ENCODE measurements at places on chromosomes 6 and 20.
A peak's percentile ranks its signal among the peaks of the same experiment; 100 is the strongest.

DNA sequence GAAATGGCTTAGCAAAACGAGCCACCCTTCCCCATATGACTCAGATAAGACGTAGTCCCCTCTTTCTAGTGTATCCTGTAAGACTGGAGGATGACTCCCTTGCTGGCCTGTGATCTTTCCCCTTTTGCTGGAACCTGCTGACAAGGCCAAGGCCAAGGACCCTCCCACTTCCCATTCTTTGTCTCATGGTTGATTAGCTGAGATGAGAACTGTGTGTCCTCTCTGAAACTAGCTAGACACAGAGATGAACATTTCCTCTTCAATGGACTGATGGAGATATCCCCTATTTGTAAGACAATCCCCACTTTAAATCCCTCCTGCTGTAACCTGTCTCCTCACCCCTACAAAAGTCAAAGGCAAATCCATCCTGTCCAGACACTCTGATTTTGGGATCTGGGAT lies 33.4 kb upstream of the SCRT2 start:
- DNase-seq = no peak

GRCh38 chr20:59006864-59007664 lies at the start of gene CTSZ:
CTSZ (minus strand) TSS chr20:59007254; CDS start chr20:59007128, 126 bp downstream.
- no peak for DNase-seq

DNA sequence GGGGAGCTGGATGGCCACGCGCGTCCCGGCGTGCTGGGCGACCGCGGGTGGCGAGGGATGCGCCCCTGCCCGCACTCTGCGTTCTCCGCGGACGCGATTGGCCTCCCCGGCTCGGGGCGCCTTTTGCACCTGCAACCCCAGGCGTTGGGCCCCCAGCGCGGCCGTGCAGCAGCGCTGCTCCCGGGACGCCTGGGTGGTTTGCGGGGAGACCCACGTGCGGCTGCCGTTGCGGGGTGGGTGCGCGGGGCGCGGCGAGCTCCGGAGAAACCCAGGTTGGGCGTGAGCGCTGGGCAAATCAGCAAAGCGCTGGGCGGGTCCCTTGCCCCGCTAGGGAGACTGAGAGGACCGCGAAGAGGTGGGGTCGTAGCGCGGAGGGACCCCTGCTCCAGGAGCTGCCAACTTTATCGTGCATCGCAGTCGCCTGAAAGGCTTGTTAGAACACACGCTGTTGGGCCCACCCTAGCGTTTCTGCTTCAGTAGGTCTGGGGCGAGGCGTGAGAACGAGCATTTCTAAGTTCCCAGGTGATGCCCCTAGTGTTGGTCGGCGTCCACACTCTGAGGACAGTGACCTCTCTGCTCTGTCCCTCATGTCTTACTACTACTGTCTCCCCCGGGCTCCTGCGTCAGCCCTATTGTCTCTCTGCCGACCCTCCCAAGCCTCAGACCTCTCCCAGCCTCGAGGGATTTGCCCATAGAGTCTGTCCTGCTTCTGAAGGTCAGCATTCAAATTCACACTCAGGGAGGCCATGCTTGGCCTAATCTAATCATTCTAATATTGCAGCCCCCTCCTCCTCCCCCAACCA lies 538 bp upstream of the ZFP64 start:
- peak; percentile 44 for DNase-seq

- no peak for DNase-seq
Observed at GRCh38 chr6:63862486-63863198, 227.0 kb downstream of the PHF3 start.

DNA sequence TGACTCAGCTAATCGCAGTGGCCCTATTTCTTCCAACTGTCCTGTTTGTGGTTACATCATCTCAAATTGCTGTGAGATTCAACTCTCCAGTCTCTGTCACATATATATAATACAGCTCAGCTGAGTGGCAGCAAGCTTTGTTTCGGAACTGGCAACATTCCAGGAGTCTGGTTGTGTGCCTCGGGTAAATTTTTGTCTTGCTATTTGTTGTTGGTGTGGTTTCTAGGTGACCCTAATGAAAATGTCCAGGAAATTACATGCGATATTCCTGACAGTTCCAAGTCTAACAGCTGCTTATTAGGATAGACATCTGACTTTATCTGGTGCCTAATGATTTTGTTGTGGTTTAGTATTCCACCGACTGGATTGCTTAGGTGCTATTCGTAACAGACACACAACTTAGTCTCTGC lies 581.8 kb downstream of the CD109 start:
- DNase-seq = no peak

DNA sequence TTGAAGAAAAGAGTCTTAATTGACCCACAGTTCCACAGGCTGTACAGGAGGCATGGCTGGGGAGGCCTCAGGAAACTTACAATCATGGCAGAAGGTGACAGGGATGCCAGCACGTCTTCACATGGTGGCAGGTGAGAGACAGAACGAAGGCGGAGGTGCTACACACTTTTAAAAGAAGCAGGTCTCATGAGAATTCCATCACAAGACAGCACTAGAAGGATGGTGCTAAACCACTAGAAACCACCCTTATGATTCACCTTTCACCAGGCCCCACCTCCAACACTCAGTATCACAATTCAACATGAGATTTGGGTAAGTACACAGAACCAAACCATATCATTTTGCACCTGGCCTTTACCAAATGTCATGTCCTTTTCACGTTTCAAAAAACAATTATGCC lies 20.9 kb downstream of the TAGAP start:
- no peak for DNase-seq

DNA sequence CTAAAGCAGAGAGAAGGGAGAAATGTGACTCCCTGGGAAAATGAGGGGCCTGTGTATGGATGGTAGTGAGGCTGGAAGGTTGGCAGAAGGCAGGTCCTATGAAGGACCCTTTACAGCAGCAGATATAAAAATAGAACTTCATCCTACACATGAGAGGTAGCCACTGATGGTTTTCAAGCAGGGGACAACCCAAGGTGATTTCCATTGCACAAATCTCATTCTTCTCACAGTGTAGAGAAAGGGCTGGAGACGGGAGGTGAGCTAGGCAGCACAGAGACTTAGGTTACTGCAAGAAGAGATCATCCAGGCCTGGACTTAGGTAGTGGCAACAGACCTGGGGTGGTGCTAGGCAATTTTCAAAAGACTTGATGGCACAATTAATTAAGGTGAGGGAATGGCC lies 30.7 kb downstream of the TRAM2 start:
- no peak for DNase-seq

DNA sequence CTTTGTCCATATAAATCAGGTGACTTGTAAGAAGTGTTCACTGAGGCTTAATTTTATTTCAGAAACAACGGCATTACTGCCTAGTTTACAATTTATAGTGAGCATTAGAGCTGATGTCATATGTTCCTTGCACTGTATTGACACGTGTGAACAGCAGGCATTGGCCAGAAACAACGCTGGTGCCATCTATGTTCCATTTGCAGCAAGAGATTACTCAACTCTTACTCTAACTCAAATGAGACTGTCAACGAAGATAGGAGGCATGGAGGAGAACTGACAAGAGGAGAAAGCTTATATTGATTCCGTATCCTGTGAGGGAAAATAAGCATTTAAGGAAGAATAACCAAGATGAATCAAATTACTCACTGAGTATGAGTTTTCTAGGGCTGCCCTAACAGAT lies 48.4 kb downstream of the MTFR2 start:
- no peak for DNase-seq

DNA sequence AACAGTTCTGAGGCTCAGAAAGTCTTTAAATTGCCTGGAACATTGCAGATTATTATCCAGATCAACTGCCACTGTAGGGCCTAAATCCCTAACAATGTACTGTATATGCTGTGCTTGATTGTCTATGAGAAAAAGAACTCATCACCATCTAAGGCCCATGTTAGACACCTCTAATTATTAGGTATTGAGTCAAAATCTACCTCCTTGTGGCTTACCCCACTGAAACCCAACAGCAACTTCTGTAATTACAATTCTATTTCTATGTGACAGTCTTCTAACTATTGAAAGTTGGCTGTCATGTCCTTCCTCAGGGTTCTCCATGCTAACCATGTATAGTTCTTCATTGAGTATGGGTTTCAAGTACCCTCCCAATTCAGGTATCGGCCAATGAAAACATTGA lies 13.9 kb downstream of the MCM9 start:
- DNase-seq = no peak

- DNase-seq = no peak
Observed at GRCh38 chr20:54212226-54212625, 4.3 kb downstream of the PFDN4 start.

GRCh38 chr20:58843128-58843556 lies 7.6 kb downstream of the GNAS-AS1 start:
- no peak for DNase-seq

DNA sequence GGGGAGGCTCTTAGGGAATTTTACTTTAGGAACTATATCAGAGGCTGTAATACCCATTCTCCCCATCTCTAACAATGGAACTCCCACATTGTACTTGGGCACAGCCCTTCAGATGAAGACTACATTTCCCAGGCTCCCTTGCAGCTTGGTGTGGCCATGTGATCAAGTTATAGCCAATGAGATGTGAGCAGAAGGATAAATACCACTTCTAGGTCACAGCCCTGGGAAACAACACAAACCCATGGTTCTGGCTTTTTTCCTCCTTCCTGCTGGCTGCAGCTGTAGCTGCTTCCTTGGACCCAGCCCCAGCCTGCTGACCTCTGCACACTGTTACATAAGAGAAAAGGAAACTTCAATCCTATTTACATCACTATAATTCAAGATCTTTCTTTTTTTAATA lies 445.9 kb upstream of the JARID2 start:
- peak; percentile 67 for DNase-seq

DNA sequence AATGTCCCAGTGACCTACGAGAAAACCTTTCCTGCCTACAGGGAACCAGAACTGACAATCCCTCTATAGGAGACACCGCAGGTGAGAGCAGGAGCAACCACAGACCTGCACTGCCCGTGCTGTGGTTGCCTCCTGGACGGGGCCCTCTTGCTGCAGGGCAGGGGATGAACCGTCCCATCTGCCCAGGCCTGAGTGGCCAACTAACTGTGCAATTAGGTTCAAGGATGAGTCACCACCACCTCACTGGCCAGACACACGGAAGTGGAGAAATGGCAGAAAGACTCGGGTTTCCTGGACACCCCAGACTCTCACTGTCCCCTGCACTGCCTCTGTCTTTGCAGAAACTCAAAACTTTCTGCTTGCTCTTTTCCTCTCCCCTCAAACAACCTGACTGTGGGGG lies 13.8 kb upstream of the HLA-G start:
- no peak for DNase-seq

GRCh38 chr6:14037402-14038277 lies 79.9 kb upstream of the CD83 start:
- DNase-seq = no peak

DNA sequence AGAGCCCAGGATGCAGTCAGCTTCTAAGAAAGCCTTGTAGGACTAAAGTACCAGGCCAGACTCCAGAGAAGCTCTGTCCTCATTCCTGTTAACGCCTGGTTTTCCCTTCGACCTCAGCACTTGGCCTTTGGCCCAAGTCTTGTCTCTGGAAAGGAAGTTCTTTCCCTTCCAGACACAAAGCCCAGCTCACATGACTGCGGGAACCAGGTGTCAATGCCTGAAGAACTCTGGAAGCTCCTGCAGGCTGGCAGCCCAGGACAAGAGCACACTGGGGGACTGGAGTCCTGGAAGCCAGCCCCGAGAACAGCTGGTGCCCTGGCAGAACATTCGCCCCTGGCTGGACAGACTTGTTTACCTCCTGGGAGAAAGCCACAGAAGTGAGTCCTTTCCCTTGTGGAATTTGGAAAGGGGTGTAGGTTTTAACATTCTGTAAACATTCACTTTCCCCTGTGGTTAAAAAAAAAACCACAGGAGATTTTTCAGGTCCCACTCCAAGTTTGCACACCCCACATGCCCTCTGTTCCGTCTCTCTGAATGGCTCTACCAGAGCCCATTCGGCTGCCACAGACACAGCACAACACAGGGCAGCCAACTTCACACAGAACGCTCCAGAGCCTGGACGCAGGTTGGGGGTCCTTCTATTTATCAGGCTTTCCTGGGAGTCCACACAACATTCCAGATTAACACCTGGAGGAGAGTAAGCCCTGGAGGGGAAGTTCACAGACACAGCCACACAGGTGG lies 18.1 kb downstream of the ACSS1 start:
- DNase-seq = peak; percentile 11

GRCh38 chr6:30678964-30679726 lies 6.3 kb upstream of the DHX16 start:
- DNase-seq = no peak

- no peak for DNase-seq
Observed at GRCh38 chr20:55569084-55569483, 436.2 kb downstream of the CBLN4 start.

GRCh38 chr6:41298785-41299502 lies 12.5 kb upstream of the TREM1 start:
- no peak for DNase-seq

GRCh38 chr6:36374972-36375371 lies 12.5 kb downstream of the ETV7 start:
- no peak for DNase-seq

DNA sequence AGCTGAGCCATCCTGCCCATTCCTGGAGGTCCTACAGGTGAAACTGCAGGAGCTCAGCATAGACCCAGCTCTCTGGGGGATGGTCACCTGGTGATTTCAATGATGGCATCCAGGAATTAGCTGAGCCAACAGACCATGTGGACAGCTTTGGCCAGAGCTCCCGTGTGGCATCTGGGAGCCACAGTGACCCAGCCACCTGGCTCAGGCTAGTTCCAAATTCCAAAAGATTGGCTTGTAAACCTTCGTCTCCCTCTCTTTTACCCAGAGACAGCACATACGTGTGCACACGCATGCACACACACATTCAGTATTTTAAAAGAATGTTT lies 44.0 kb downstream of the SIRPA start:
- DNase-seq = no peak

- no peak for DNase-seq
Observed at GRCh38 chr20:32731882-32732266, 11.4 kb downstream of the COMMD7 start.

DNA sequence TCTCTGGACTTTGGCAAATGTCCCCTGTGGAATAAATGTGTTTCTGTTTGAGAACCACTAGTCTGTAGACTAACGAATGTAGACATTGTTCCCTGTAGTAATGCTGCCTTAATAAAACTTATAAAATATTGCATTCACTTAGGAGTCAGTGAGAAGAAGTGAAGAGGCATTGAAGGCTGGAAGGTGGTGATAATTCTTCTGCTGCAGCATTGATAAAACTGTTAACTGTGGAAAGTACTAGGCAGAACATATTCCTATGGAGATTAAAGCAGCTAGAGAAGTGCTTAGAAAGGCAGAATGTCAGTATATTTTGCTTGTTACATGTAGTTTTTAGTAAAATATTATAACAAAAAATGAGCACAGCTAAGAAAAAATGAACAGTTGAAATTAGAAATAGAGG lies 4.8 kb downstream of the PGK2 start:
- DNase-seq = no peak

DNA sequence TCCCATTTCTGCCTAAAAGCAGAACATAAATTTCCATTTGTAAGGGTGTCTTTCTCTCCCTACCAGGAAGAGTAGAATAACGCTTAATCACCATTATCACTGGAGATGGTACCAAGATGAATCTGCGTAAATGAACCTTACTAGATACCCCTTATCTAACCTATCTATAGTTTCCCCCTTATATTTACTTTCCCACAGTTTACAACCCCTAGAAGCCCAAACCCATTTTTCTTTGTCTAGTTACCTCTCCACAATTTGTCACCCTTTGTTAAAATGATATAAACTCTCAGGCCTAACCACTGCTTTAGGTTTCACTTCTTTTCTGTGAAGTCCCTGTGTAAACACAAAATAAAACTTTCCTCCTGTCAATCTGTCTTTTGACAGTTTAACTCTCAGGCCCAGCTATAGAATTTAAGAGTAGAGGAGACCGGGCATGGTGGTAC lies 45.5 kb downstream of the PCNA start:
- DNase-seq = no peak
